ENCODE measurements at places on chromosomes 4 and X.

GRCh38 chr4:148787831-148788477 lies 345.7 kb upstream of the NR3C2 start:
- no peak for DNase-seq

GRCh38 chr4:187124331-187124730 lies 400.7 kb upstream of the FAT1 start:
- no peak for DNase-seq

GRCh38 chrX:103932133-103932532 lies 30.3 kb upstream of the TMSB15B start:
- DNase-seq, result no peak

GRCh38 chr4:73836373-73837279 lies at the start of gene CXCL6:
TSS of gene CXCL6 (plus strand) at chr4:73836678. CDS start at chr4:73836751, 73 bp downstream.
- no peak for DNase-seq

DNA sequence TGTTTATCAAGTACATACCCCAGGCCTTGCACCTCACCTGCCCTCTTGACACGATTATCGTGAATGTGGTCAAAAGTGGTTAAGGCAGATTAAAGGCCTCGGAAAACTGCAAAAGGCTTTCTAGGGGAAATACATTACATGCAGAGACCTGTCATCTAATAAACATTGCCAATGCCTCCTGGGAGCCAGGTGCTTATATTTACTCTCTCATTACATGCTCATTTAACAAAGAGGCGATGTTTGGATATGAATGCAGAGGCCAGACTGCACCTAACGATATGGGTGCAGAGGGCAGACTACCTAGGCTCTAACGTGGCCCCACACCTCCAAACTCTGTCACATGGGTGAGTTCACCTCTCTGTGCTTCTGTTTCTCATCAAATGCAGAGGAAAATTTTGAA lies 14.5 kb downstream of the CRMP1 start:
- DNase-seq, result no peak
